Activated CD8-positive, alpha-beta memory T cell treated with anti-CD3 and anti-CD28 coated beads for 48 hours (primary cell): ENCODE measurements at places on chromosomes 16 and 17.

GRCh38 chr16:78487471-78487870 lies 388.0 kb downstream of the WWOX start:
- DNase-seq: no peak

DNA sequence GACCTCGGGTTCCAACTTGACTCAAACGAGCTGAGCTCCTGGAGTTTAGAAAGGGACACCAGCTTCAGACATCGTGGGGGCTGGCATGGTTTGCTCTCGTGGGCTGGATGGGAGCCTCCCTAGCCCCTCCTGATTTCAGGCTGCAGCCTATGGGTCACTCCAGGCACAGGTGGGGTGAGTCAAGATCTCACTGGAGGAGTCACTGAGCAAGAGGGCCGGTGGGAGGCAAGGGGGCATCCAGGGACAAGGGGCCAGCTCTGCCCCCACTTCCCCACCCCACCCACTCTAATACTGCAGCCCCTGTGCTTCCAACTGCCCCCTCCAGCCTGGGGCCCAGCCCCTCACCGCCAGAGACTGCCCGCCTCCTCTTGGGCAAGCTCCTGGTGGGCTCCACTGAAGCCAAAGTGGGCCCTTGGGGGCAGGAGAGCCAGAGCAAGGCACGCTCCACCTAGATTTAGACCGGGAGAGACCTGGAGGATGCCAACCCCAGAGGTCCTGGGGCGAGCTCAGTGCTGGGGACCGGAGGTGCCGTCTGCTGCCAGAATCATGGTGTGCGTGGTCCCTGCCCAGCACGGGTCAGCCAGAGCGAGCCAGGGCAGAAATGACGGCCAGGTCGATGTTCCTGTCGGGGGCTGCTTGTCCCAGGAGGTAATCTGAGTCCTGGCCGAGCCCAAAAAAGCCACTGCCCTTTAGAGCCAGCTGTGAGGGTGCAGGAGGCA lies 6.4 kb downstream of the SLC16A3 start:
- DNase-seq: no peak

DNA sequence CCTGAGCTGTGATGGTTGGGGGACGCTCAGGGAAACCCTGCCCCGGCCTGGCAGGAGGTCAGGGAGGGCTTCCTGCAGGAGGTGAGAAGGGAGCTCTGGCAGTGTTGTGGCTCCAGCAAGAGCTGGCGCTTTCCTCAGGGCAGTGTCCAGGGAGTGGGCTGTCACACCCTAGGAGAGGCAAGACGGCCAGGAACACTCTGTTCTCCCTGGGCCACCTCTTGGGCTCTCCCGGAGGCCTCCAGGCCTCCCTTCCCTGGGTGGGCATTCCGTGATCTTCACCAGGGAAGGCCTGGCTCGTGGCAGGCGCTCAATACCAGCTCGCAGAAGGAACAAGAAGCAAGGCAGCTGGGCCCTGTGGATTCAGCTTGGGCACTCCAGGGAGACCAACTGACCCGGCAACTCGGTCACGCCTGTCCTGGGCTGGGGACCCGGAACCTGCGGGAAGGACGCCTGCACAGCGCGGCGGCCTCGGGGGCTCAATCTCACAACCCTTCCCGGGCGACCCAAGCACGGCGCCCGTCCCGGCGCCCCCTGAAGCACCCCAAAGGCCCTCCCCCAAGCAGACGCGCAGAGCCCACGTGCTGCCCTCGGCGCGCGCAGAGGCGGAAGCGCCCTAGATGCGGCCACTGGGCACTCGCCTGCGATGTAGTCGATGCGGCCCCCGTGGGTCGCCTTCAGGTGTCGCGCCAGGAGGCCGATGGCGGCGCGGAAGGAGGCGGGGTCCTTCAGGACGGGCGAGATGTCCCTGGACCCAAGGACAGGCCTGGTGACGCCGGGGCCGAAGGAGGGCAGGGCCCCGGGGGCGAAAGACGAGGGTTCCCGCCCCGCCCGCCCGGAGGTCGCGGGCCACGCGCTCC lies 588 bp downstream of the APRT start:
- DNase-seq: no peak

DNA sequence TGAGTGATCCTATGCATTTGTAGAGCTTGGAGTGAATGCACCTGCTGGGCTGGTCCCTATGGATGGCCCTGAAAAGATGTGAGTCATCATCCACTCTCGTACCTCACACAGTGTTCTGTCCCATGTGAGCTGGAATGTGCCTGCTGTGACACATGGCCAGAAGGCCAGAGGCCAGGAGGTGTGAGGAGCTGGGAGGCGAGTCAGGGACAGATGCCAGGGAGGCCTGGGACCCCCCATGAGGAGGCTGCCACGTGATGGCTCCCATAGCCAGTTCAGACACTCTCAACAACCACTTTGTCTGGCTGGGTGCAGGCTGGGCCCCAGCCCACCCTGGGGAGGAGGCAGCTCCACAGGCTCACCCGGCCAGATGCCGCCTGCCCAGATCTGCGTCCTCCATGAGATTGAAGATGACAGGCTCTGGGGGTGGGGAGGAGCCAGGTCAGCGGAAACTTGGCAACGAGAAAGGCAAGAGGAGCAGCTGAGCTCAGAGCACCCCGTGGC lies 168.8 kb downstream of the C16orf78 start:
- DNase-seq: no peak

- DNase-seq: no peak
These were observed 85.8 kb downstream of the MRC2 start for GRCh38 chr17:62713086-62713881.

GRCh38 chr16:71626858-71627213 lies 852 bp downstream of the MARVELD3 start:
- no peak for DNase-seq

DNA sequence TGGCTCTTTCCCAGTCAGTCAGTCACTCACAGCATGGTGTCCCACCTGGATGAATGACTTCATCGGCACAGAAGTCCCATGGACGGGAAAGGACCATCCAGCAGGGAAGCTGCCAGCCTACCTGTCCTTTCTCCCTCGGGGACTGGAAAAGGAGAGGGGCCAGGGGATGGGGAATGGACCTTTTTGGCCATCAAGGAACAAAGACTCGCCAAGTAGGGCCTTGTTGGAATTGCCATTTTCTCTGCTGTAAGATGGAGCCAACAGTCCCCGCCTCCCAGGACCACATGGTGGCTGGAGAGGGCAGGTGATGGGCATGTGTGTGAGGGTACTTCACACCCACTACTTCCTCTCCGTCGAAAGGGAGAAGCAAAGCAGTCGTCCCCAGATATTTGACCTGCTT lies 67.8 kb upstream of the LHX1 start:
- no peak for DNase-seq

GRCh38 chr17:41065829-41066624 lies at the start of gene KRTAP2-4:
KRTAP2-4 (minus strand) TSS chr17:41065879; CDS start chr17:41065845, 34 bp downstream.
- no peak for DNase-seq

GRCh38 chr16:81876273-81876900 lies 97.3 kb downstream of the PLCG2 start:
- no peak for DNase-seq

DNA sequence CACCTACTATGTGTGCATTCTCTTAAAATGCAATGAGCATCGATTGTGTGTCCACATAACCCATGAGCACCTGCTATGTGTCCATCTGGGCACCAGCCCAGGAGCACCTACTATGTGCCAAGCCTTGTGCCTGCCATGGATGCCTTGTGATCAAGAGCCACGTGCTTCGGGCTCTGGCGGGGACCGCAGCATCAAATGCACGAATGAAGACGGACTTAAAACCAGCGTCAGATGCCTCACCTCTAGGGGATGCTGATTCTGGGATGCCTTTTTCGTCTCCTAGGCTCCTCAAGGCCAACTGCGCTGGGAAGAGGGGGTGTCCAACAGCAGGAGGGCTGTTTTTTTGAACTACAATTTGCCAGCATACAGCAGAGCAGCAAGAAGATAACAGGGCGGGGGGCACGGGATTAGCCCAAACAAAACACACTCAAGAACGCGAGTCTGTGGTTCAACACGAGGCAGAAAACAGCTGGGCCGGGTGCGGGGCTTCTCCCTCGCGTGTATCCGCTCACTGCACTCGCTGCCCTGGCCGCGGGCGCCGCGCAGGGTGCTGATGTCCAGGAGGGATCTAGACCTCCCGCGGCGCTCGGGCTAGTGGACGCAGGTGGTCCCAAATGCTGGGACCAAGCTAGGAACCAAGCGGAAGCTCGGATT lies 1.2 kb upstream of the GLIS2 start:
- no peak for DNase-seq

DNA sequence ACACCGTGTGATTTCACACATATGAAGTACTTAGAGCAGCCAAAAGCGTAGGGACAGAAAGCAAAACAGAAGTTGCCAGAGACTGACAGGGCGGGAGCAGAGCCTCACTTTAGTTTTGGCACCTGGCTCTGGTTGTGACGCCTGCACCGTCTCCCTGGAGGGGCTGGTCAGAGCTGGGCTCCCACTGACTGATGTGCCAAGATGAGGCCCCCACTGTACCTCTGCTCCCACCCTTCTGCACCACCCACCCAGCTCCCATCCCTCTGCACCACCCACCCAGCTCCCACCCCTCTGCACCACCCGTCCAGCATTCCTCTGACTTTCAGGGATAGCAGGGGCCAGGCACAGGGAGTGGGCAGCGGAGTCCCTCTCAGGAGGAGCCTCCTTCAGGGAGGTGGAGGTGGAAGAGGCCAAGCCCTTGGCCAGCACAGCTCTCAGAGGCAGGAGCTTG lies 3.2 kb upstream of the PRSS21 start:
- no peak for DNase-seq

GRCh38 chr17:30297715-30298114 lies 6.0 kb upstream of the BLMH start:
- DNase-seq: no peak

DNA sequence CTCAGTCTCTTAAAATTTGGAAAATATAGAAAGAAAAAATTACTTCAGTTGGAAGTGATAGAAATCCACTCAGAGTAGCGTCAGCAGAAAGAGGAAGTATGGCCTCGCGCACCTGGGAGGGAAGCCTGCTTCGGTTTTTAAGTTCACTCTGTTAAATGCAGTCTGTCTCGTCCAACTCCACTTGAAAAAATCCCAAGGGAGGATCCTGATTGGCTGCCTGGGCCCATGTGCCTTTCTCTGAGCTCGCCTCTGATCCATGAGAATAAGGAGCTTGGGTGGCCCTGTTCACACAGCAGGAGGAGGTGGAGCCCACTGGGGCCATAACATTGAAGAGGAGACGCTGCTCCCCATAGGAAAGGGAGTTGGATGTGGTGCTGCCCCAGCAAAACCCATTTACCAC lies 40.7 kb downstream of the DNAJA2 start:
- DNase-seq: no peak

- no peak for DNase-seq
These were observed 16.2 kb downstream of the CIAPIN1 start for GRCh38 chr16:57430955-57431354.

DNA sequence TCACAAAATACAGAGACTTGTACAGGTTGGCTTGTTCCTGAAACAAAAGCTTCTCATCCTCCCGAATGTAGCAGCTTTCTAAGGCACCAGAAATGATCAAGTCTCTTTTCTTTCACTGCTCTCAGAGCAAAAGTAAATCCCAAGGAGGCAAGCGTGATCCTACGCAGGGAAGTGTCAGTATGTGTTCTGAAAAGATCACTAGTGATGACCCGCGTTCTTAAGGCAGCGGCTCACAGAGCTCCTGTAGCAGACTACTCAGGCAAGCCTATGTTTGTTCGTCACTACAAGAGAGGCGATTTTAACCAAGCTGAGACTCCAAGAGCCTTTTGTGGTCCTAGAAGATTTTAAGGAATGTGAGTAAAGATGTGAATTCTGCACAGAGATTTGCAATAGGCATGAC lies 34.5 kb downstream of the WIPI1 start:
- no peak for DNase-seq

DNA sequence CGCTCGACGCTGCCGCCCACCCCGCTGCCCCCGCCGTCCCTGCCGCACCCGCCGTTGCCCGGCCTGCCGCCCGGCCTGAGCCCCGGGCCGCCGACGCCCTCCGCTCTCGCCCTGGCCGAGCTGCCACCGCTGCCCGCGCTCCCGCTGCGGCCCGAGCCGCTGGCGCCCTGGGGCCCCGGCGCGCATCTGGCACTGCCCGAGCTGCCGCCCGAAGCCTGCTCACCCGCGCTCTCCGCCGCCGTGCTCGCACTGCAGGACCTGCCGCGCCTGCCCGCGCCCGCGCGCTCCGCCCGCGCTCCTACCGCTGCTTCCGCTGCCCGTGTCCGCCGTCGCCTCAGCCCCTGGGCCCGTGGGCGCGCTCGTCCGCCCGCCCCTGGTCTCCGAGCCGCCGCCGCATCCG lies 8.4 kb upstream of the CLDN9 start:
- no peak for DNase-seq

DNA sequence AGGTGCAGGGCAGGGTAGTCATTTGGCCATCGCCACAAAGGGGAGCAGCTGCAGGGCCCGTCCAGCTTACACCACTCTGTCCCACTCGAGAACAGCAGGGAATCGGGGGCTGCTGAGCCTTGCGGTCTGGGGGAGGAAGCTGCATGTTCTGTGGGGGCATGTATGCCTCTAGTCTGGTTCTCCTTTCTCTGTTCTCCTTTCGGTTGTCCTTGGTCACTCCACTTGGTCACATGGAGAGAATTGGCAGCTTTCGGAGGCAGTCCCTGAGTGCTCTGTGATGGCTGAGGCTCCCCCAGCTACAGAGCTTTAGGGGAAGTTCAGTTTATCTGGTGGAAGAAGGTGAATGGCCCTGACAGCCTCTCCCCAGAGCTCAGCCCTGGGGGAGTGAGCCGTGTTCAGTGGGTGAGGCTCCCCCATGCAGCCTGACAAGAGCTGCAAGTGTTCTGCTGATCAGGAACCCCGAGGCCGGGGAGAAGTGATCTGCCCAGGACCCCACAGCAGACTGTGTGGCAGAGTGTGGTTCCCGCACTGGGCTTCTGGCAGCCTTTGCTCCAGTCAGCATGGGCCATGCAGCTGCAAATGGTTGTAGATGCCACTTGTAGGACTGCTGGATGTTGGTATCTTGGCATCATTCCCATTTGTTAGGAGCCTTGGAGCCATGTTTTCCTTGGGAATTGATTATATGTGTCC lies 22.3 kb upstream of the SMPD3 start:
- no peak for DNase-seq

DNA sequence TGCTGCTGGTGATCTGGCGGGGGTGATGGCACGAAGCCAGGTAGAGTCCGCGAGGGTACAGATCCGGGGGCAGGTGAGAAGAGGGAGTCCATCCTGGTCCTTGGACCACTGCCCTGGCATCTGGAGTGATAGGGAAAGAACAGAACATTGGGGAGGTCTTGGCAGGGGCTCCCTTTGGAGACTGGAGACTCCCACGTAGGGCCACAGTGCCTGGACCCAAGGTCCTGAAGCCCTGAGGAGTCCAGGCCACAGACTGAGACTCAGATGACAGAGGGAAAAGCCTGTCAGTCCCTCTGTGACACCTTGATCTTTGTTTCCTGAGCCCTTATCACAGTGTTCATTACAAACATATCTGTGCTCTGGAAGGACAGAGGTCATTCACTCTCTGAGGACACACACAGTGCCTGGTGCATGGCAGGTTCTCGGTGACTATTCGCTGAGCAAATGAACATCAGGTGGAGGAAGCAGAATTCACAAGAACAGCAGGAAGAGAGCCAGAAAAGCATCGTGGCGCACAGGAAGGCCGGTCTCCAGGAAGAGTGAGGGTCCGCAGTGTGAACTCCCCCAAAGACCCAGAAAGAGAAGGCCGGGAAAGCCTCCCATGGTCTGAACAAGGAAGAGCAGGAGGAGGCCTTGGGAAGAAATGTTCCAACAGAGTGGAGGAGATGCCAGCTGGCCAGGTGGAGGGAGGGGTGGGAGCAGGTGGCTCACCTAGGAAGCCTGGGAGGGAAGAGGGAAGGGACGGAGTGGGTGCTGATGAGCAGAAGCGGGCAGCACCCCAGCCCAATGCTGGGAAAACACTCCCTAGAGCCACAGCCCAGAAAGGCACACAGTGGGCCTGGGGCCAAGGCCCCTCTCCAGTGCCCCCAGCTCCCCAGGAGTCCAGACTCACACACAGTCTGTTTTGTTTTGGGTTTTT lies 20.5 kb downstream of the PEMT start:
- DNase-seq: no peak

GRCh38 chr16:75733305-75734211 lies 7.3 kb upstream of the CPHXL start:
- no peak for DNase-seq
